ENCODE measurements at places on chromosomes 6 and 20. TPM values are rescaled to one million over a fixed set of nuclear protein-coding genes. Genes with fewer than 3 reads are reported as not detected.

DNA sequence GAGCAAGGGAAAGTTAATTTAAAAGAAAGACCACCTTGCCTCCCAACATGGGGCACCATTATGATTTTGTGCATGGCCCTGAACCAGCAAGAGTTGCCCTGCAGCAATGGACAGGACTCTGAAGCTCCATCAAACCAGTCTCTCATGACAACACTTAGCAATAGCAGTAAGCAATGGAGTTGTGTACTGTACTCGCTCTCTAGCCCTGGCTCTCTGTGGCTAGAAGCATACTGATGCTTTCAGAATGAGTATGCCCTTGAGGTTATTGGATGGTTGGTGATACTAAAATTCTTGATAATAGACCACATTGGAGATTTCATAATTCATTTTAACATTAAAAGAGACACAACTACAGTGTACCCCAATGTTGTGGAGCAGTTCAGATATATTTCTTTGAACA lies 23.2 kb upstream of the LMBRD1 start:
- peaks cover 2% of the 10 kb centered on the region for H3K36me3 ChIP-seq
- no peak for DNase-seq
- no peaks in the 10 kb centered on the region for H3K27me3 ChIP-seq
- peaks cover 23% of the 10 kb centered on the region for H3K4me1 ChIP-seq
- H3K27ac ChIP-seq = no peak overlapping the region
- H3K4me3 ChIP-seq = no peak overlapping the region

- no peak for DNase-seq
- no peak overlapping the region for H3K27ac ChIP-seq
- no peak overlapping the region for H3K4me3 ChIP-seq
- H3K27me3 ChIP-seq = peaks cover 28% of the 10 kb centered on the region
Observed at GRCh38 chr20:58942549-58942948, 38.5 kb upstream of the NELFCD start.

- DNase-seq = no peak
- no peaks in the 10 kb centered on the region for H3K36me3 ChIP-seq
- peaks cover 7% of the 10 kb centered on the region for H3K4me1 ChIP-seq
- no peak overlapping the region for H3K27ac ChIP-seq
Observed at GRCh38 chr6:18511211-18511610, 124.1 kb downstream of the RNF144B start.

DNA sequence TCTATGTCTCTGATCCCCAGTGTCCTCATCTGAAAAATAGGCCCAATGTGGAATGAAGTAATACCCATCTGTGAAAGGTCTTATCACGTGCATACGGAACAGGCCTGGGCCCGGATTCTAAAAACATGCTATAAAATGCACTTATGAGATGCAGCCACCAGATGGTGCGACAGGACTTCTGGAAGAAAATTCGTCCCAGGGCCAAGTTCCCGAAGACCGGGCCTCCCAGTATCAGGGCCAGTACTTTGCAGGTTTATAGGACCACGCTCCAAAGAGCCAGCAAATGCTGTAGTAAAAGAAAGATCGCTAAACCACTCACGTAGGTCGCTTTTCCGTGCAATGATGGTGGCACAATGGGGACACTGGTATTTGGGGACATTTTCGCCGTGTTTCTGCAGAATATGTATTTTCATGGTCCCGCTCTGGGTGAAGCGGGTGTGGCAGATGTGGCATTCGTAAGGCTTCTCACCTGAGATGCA lies 10.6 kb downstream of the CTCFL start:
- H3K4me3 ChIP-seq = no peak overlapping the region
- DNase-seq = peak; percentile 49
- no peak overlapping the region for H3K27ac ChIP-seq
- H3K36me3 ChIP-seq = no peaks in the 10 kb centered on the region

DNA sequence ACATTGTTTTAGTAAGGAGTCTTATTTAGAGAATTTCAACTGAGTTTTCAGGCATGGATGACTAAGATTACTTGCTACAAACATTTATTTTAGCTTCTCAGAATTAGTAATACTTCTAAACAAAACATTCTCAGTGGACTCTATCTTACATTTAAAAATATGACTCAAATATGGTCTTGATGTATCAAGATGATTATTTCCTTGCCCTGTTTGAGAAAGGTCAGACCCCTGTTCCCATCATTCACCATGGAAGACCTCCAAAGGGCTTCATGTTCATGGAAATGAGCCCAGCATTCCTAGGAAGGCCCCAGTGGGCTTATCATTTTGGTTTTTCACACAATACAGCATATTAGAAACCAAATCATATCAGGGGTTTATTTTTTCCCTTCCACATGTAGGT lies 24.6 kb upstream of the TRPC4AP start:
- no peak overlapping the region for H3K4me3 ChIP-seq
- no peaks in the 10 kb centered on the region for H3K27me3 ChIP-seq
- H3K27ac ChIP-seq = no peak overlapping the region

DNA sequence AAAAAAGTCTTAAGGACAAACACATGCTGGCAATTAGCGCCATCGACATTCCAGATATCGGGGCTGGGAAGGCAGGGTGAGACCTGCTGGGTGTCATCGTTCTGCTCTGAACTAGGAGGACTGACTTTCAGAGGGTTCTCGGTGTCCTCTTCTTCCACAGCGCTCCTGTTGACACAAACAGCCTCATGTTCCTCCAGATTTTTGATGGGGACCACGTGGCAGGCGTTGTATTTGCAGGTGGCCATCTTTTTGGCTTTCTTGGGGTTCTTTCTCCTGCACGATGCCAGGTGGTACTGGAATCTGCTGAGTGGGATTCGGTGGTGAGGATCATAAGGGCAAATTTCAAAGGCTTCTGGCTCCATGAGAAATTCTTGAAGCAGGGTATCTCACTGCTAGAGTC lies 469 bp downstream of the GTSF1L start:
- no peak for DNase-seq
- no peaks in the 10 kb centered on the region for H3K27me3 ChIP-seq
- H3K4me1 ChIP-seq = peaks cover 27% of the 10 kb centered on the region
- H3K27ac ChIP-seq = no peak overlapping the region
- H3K4me3 ChIP-seq = no peak overlapping the region
- peaks cover 3% of the 10 kb centered on the region for H3K36me3 ChIP-seq

DNA sequence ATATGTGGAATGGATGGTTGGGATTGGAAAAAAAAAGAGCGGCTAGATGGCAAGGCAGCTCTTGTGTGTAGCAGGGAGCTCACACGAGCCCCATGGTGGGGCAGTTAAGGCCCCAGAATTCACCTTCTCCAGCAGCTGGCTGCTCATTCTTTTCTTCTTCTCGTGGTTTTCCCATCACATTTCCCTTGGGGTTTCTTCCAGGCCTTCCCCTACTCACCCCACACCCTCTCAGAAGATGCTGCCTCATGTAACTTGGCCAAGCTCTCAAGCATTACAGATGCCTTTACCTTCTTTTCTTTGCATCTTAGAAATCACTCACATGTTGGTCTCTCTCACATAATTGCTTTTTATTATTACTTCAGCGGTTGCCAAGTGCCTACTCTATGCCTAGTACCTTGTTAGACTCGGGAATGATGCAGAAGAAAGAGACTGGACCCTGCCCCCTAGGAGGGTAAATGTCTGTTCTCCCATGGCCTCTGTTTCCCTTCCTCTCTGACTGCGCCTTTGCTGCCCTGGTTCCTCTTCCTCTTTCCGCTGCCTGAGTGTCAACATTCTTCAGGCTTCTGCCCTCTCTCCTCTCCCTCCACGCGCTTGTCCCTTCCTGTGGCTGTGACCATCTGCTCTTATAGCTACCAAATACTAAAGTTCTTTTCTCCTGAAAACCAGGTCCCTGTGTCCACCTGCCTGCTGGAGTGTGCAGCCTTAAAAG lies 28.6 kb downstream of the PPARD start:
- no peak for DNase-seq
- H3K36me3 ChIP-seq = peaks cover 43% of the 10 kb centered on the region
- H3K27ac ChIP-seq = peak overlapping the region; percentile 86

DNA sequence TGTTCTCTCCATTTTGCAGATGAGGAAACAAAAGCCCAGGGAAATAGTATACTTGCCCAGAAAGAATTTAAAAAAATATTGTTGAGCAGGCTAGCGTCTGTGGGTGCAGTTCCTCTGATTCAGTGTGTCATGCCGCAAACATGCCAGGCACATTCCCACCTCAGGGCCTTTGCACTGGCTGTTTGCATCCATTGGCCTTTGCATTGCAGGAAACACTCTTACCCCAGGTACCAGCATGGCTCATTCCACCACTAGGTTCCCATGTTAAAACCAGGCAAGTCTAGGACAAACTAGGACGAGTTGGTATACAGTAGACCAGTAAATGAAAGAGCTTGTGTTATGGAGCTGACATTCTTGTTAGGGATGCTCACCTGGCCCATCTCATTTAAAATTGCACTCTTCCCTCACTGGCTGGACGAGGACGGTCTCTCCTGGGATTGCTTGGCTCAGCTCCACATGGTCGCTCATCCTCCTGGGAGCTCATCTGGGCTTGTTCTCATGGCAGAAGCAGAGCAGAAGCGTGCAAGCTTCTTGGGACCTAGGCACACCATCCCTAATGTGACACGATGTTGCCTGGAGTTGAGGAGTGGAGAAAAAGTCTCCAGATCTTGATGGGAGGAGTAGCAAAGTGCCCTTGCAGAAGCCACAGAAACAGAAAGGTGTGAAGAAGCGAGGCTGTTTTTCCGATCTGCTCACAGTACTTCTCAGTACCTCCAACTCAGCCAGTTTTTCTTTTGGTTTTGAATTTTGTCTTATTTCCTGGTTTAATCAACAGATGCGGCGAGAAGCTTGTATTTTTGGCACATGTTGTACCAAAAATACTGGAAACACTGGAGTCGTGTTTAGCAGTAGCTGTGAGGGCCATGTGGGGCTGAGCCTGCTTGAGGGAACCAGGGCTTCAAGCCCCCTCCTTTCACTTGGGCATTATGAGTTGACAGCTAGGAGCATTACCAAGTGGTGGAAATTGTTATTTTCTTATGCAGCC lies 13.9 kb downstream of the ZNF831 start:
- peaks cover 67% of the 10 kb centered on the region for H3K4me1 ChIP-seq
- peaks cover 81% of the 10 kb centered on the region for H3K36me3 ChIP-seq
- peak overlapping the region; percentile 94 for H3K27ac ChIP-seq

- no peaks in the 10 kb centered on the region for H3K36me3 ChIP-seq
- H3K4me3 ChIP-seq = no peak overlapping the region
- no peak for DNase-seq
- no peaks in the 10 kb centered on the region for H3K4me1 ChIP-seq
- H3K27me3 ChIP-seq = no peaks in the 10 kb centered on the region
- no peak overlapping the region for H3K27ac ChIP-seq
Observed at GRCh38 chr6:154536999-154537398, 26.5 kb upstream of the CNKSR3 start.

DNA sequence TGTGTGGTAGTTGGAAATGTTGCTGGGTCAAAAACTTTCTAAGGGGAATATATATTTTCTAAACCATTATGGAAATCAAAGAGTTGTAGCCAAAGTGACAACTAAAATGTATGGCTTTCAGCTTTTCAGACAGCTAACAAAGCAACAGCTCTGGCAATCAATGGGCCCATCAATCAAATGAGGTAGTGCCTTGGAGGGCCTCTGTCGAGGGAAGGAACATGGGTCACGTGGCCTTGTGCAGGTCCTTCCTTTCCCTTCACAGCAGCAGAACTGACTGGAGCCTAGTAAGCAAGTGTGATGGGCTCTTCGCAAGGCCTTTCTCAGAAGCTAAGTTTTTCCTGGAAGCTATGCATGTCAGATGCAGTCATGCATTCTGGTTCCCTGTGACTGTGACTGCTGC lies 17.9 kb downstream of the FAXC start:
- H3K27ac ChIP-seq = no peak overlapping the region
- H3K36me3 ChIP-seq = no peaks in the 10 kb centered on the region
- H3K4me3 ChIP-seq = no peak overlapping the region
- peaks cover 2% of the 10 kb centered on the region for H3K4me1 ChIP-seq

DNA sequence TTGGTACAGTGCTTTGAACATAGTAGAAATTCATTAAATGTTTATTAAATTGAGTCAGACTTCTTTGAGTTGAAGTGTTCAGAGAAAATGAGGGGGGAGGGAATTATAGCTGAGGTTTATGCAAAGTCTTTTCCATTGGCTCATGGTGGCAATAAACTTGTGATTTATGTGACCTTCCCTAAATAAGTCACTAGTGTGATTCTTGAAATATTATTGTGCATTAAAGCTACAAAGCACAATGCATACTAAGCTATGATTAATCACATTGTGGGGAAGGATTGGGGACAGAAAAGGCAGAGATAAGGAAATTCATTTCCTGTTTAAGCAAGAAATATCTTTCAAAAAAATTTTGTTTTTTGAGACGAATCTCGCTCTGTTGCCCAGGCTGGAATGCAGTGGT lies 877.5 kb downstream of the TFAP2A start:
- DNase-seq = no peak
- no peaks in the 10 kb centered on the region for H3K27me3 ChIP-seq
- no peak overlapping the region for H3K4me3 ChIP-seq
- no peaks in the 10 kb centered on the region for H3K36me3 ChIP-seq

- H3K4me1 ChIP-seq = no peaks in the 10 kb centered on the region
- no peaks in the 10 kb centered on the region for H3K36me3 ChIP-seq
- no peak overlapping the region for H3K27ac ChIP-seq
- no peak overlapping the region for H3K4me3 ChIP-seq
- DNase-seq = no peak
- no peaks in the 10 kb centered on the region for H3K27me3 ChIP-seq
Observed at GRCh38 chr20:39568109-39568508, 606.0 kb downstream of the DHX35 start.

GRCh38 chr6:43803055-43803782 lies 33.2 kb downstream of the VEGFA start:
- H3K4me1 ChIP-seq = peaks cover 18% of the 10 kb centered on the region
- H3K27me3 ChIP-seq = peaks cover 2% of the 10 kb centered on the region
- no peak for DNase-seq
- H3K4me3 ChIP-seq = no peak overlapping the region
- H3K36me3 ChIP-seq = no peaks in the 10 kb centered on the region

GRCh38 chr6:23088761-23089160 lies 519.4 kb downstream of the HDGFL1 start:
- H3K27me3 ChIP-seq = no peaks in the 10 kb centered on the region
- no peak overlapping the region for H3K4me3 ChIP-seq
- no peak overlapping the region for H3K27ac ChIP-seq

DNA sequence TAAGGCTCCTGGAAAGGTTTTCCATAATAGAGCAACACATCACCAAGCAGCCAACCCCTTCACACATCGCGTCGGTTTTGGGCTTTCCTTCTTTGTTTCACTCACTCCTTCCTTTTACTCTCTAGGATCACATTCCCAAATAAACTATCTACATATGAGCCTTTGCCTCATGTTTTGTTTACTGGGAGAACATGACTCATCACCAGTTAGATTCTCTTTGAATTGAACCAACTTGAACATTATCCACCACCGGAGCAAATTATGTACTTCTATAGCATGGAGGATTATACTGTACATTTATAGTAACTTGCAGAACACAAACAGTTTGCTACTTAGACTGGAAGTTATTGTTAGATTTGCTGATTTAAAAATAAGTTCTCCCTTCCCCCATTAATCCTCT lies 41.0 kb downstream of the SAMD5 start:
- no peaks in the 10 kb centered on the region for H3K36me3 ChIP-seq
- H3K4me3 ChIP-seq = no peak overlapping the region
- no peak overlapping the region for H3K27ac ChIP-seq
- DNase-seq = no peak
- no peaks in the 10 kb centered on the region for H3K27me3 ChIP-seq
- no peaks in the 10 kb centered on the region for H3K4me1 ChIP-seq

- peaks cover 60% of the 10 kb centered on the region for H3K4me1 ChIP-seq
- H3K27me3 ChIP-seq = no peaks in the 10 kb centered on the region
- peaks cover 39% of the 10 kb centered on the region for H3K36me3 ChIP-seq
- DNase-seq = peak; percentile 91
- peak overlapping the region; percentile 100 for H3K27ac ChIP-seq
Observed at GRCh38 chr6:31652925-31653724, 664 bp upstream of the BAG6 start.

RBPJL gene
- not detected for total RNA-seq

LTB gene
- total RNA-seq = 585 TPM

HLA-DQB1 gene
- 26.0 TPM for total RNA-seq

HLA-DOB gene
- total RNA-seq = 2.4 TPM

NCOA5 gene
- total RNA-seq = 35.0 TPM

TENT5A gene
- total RNA-seq = 1.9 TPM

IRF4 gene
- total RNA-seq = 111 TPM
